Ovary (tissue), 10 donors: ENCODE measurements at places on chromosomes 3 and 15. TPM values are rescaled to one million over a fixed set of nuclear protein-coding genes. Genes with fewer than 3 reads are reported as not detected.

Gene KCNAB1
- total RNA-seq, result 3.1 TPM

Gene PLSCR2
- not detected for total RNA-seq

Gene C3orf49
- not detected for total RNA-seq

Gene PRSS50
- total RNA-seq, result 0.69 TPM

Gene PARP3
- 10.3 TPM for total RNA-seq

Gene IQGAP1
- total RNA-seq, result 172 TPM

Gene RETNLB
- not detected for total RNA-seq

Gene GP9
- not detected for total RNA-seq
